Aorta (tissue), 5 donors: ENCODE measurements at places on chromosomes 7 and 10. TPM values are rescaled to one million over a fixed set of nuclear protein-coding genes. Genes with fewer than 3 reads are reported as not detected.

Gene TCTN3
- 23.7 TPM for total RNA-seq

- DNase-seq, result no peak
- no peaks in the 10 kb centered on the region for H3K36me3 ChIP-seq
- H3K4me3 ChIP-seq, result no peak overlapping the region
- no peaks in the 10 kb centered on the region for H3K4me1 ChIP-seq
- no peaks in the 10 kb centered on the region for H3K27me3 ChIP-seq
Observed at GRCh38 chr10:105291571-105291970, 650.5 kb downstream of the SORCS3 start.

DNA sequence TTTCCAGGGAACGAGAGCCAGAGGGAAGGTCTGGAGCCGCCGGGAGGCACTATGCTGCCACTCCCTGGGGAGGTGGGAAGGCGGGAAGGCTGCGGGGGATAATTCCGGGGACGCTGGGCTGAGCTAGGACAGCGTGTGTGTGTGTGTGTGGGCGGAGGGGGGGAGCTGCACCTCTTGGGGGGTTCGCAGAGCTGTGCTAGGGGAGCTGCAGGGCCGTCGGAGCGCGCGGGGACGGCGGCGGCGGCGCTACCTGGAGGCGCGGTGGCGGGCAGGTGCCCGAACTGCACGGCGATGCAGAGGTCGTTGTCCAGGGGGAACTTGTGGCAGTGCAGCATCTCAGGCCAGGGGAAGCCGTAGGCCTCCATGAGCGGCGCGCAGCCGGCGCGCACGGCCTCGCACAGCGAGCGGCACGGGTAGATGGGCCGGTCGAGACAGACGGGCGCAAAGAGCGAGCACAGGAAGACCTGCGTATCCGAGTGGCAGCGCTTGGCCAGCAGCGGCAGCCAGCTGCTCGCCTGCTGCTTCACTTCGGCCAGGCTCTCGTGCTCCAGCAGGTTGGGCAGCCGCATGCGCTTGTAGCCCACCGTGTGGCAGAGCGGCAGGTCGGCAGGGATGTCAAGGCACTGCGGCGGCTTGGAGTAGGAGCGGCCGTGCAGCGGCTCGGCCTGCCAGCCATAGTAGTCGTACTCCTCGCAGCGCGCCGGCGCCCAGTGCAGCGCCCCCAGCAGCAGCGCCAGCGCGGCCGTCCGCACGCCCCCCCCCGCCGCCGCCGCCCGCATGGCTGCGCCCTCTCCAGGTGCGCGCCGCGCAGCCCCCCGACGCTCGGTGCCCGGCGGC is 526 bp downstream of the SFRP5 start:
- no peaks in the 10 kb centered on the region for H3K36me3 ChIP-seq
- H3K27ac ChIP-seq, result no peak overlapping the region
- no peak overlapping the region for H3K4me3 ChIP-seq
- no peaks in the 10 kb centered on the region for H3K27me3 ChIP-seq
- no peaks in the 10 kb centered on the region for H3K4me1 ChIP-seq

DNA sequence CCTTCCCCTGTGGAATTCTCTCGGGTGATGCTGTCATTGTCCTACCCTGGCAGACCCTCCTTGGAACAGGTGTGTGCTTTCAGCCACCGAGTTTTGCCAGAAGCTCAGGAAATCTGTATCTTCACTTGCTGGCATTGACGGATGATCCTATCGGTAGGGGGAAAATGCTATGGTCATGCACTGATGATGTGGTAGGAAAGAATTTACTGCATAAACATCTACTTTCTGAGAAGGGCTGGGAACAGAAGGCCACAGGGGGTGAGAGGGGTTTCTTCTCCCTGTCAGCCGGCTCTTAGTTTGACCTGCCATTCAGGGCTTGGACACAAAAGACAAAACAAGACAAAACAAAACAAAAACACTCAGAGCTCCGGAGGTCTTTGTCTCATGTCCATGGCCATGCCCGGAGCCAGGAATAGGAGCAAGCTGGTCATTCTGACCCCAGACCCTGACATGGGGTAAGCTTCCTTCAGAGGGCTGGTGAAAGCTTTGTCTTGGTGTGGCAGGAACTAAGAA is 43.6 kb upstream of the CARD11 start:
- no peaks in the 10 kb centered on the region for H3K4me1 ChIP-seq
- no peaks in the 10 kb centered on the region for H3K36me3 ChIP-seq
- no peak overlapping the region for H3K27ac ChIP-seq
- H3K27me3 ChIP-seq, result no peaks in the 10 kb centered on the region

DNA sequence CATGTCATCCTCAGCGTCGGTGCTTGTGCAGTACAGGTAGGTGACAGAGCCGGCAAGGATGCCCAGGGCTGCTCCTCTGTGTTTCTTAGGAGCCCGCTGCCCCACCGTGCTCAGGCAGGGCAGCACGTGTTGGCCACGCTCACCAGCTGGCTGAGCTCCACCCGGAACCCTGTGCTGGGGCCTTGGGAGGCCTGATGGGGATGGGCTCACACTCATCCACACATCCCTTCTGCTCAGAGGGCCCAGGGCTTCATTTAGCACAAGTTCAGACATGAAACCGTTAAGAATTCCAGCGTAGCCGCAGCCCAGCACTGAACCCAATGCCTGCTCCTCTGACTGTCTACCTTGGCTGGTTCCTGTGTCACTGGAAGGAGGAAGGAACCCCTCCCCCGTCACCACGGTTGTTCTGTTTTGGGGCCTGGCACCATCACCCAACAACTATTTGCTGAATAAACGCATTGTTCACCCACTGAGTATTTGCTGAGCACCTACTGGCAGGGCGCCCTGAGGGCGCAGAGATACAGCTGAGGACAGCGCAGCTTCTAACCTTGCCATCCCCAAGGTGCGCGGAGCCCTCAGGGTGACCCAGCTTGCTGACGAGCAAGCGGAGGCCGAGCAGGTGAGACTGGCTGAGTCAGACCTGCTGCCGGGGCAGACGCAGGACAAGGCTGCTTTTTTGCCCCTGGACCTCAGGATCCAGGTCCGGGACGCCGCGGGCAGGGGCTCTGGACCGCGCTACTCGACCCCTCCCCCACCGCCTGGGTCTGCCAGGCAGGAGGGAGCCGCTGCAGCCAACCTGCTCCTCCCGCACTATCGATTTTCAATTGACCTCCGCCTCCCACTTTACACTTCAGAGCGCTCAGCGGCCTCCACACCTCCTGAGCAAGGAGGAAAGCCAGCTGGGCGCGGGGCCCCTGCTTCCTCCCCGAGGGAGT is 50.6 kb upstream of the RET start:
- H3K4me3 ChIP-seq, result no peak overlapping the region
- H3K4me1 ChIP-seq, result no peaks in the 10 kb centered on the region
- no peaks in the 10 kb centered on the region for H3K36me3 ChIP-seq
- no peak overlapping the region for H3K27ac ChIP-seq
